Mesenteric fat pad (tissue), 1 donor: ENCODE measurements at places on chromosomes 6 and 20. TPM values are rescaled to one million over a fixed set of nuclear protein-coding genes. Genes with fewer than 3 reads are reported as not detected.

The LGSN gene
- total RNA-seq = not detected

The POLR1C gene
- total RNA-seq = 37.3 TPM

The PXDC1 gene
- total RNA-seq = 133 TPM

The KCNS1 gene
- not detected for total RNA-seq

The TSPYL4 gene
- total RNA-seq = 8.5 TPM

The ABHD16B gene
- not detected for total RNA-seq

The WFDC6 gene
- not detected for total RNA-seq

The BPIFA1 gene
- not detected for total RNA-seq

The RGS17 gene
- total RNA-seq = 4.6 TPM

The CAGE1 gene
- not detected for total RNA-seq

The ACTL10 gene
- total RNA-seq = 0.93 TPM

The FAM209B gene
- 0.51 TPM for total RNA-seq

The SMPDL3A gene
- total RNA-seq = 7.4 TPM

The PXMP4 gene
- 7.0 TPM for total RNA-seq

The TOP1 gene
- 42.4 TPM for total RNA-seq

The BMP7 gene
- total RNA-seq = 0.16 TPM

The COL9A3 gene
- 0.42 TPM for total RNA-seq

The C6orf163 gene
- 3.1 TPM for total RNA-seq

The PCSK2 gene
- not detected for total RNA-seq

The PHF10 gene
- total RNA-seq = 51.7 TPM

The SYCP2 gene
- 2.2 TPM for total RNA-seq

The WFDC2 gene
- total RNA-seq = not detected

The ASCC3 gene
- 27.4 TPM for total RNA-seq

The SIRPG gene
- not detected for total RNA-seq

The PRL gene
- total RNA-seq = 0.58 TPM

The DEFB124 gene
- total RNA-seq = 1.7 TPM

The TREM1 gene
- 20.6 TPM for total RNA-seq

The ITCH gene
- 68.2 TPM for total RNA-seq

The GNMT gene
- 0.61 TPM for total RNA-seq

The KCNK16 gene
- total RNA-seq = not detected

The LBP gene
- total RNA-seq = 59.3 TPM

The CGA gene
- not detected for total RNA-seq

The SUMO4 gene
- 1.2 TPM for total RNA-seq

The UBR2 gene
- total RNA-seq = 26.7 TPM
